Activated naive CD4-positive, alpha-beta T cell (primary cell): ENCODE measurements at places on chromosomes 4 and X.

DNA sequence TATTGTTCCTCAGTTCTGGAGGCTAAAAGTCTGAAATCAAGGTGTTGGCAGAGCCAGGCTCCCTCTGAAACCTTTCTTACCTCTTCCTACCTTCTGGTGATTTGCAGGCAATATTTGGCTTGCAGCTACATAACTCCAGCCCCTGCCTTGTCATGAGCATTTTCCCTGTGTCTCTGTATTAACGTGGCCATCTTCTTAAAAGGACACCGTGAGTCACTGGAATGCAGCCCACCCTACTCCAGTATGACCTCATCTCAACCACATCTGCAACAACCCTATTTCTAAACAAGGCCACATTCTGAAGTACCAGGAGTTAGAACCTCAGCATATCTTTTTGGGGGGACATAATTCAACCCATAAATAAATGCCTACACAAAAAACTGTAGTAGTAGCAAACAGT, 40.7 kb downstream of the FANCB start:
- no peak for DNase-seq

- no peak for DNase-seq
Observed at GRCh38 chr4:10160281-10160856, 43.8 kb upstream of the WDR1 start.

GRCh38 chr4:118282692-118283091, 70.1 kb downstream of the PRSS12 start:
- no peak for DNase-seq

GRCh38 chrX:150844016-150844415, 54.5 kb downstream of the CD99L2 start:
- no peak for DNase-seq

DNA sequence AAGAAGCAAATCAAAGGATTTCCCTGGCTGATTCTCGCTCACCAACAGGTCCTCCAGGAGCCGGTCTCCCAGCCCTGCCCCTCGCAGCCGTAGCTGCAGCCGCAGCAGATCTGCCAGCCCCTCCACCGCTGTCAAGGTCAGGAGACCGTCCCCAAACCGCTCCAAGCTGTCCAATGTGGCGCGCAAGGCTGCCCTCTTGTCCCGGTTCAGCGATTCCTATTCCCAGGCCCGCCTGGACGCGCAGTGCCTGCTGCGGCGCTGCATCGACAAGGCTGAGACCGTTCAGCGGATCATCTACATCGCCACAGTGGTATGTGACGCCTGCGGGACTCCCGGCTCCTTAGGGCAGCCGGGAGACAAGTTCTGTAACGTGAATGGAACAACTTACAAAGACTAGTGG, 25.6 kb downstream of the SPATA18 start:
- DNase-seq = no peak

- no peak for DNase-seq
Observed at GRCh38 chr4:155607481-155607880, 59.2 kb upstream of the GUCY1A1 start.

DNA sequence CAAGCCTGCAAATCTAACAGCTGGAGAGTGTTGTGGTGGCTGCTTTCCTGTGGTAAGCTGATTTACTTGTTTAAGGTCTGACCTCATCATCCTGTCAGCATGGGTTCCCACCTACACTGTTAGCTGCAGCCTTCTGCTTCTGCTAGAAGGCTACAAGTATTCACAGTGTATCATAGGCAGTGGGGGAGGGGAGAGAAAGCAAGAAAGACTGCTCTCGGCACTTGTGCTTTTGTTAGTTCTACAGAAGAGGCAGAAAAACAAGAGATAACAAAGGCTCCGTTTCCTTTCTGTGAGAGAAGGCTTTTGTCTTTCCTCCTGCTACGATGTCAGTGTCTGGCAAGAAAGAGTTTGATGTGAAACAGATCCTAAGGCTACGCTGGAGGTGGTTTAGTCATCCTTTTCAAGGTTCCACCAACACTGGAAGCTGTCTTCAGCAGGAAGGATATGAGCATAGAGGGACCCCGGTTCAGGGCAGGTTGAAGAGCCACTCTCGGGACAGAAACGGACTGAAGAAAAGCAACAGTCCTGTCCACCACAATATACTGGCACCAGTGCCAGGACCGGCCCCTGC, at the start of gene KLHL4:
Gene KLHL4 (plus strand): TSS at position 232 of the 571 bp plus-strand sequence. CDS start 92 bp downstream, at position 324.
- no peak for DNase-seq

GRCh38 chrX:107709266-107709806, 66.3 kb downstream of the TSC22D3 start:
- DNase-seq = no peak

- no peak for DNase-seq
Observed at GRCh38 chrX:123648028-123648810, 84.6 kb downstream of the THOC2 start.

DNA sequence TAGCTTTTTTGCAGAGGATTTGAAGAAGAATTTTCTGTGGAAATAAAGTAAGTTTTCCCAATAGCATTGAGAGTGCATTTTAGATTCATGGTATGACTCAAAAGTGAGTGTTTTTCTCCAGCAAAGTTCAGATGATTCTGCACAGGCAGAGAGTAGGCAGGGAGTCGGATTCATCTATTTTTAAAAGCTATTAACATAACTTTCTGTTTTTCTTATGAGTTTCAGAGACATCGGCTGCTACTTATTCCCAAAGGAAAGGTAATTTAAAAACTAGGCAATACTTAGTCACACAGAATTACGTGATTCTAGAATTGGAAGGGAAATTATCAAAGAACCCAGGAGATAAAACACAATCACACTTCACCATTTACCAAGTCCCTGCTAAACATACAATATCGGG, 4.4 kb downstream of the CCDC110 start:
- no peak for DNase-seq

DNA sequence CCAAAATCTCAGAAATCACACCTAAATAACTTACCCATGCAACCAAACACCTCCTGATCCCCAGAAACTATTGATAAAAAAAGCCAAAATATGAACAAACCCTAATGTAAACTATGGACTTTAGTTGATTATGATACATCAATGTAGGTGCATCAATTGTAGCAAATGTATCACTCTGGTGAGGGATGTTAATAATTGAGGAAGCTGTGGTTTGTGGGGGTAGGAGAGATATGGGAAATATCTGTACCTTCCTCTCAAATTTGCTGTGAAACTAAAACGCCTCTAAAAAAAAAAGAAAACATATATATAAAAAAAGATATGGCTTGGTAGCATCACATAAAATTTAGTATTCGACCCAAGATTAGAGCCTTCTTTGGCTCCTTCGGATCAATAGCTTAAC, 144.3 kb upstream of the CPEB2 start:
- no peak for DNase-seq

DNA sequence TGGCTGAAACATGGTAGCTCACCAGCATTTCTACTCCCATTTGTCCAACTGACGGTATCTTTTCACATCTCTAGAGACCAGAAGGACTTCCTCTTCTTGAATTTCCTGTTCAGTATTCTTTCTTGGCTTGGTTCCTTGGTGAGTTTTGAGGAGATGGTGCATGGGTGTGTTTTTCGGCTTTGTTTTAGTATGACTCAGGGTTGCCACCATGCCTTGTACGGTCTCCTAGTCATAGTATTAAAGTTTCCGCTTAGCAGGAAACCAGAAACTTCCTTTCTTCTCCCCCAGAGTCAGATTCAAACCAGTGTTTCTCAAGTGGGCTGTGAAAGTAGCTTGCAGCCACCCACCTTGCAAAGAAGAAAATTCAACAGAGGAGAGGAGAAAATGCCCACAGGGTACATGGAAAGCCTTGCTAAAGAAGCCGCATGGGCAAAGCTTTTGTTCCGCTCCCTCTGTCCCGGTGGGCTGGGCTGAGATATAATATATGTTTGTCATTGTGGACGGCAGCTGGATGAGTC, 5.7 kb downstream of the CD99 start:
- no peak for DNase-seq

GRCh38 chr4:126221717-126222340, 907.1 kb downstream of the FAT4 start:
- no peak for DNase-seq

- no peak for DNase-seq
Observed at GRCh38 chr4:18394656-18395055, 373.1 kb upstream of the LCORL start.

- DNase-seq = no peak
Observed at GRCh38 chrX:87434618-87435017, 83.0 kb upstream of the KLHL4 start.

- DNase-seq = no peak
Observed at GRCh38 chrX:154333837-154334271, 38.3 kb downstream of the TKTL1 start.

DNA sequence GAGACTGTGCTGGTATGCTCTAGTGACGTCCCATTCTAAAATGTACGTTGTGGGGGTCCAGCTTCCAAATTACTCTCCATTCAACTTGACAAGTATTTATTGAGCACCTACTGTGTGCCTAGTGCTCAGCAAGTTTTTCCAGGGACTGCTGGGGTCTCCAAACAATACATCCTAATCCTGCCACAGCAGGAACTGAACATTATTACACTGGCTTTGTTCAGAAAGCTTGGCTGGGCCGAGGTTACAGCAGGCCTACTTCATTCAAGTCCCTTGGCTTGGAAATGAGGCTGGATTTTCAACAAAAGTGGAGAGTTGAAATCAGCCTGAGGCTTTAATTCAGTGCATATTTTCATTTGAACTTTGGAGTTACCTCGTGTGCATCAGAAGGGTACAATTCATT, 78.0 kb downstream of the GUCY2F start:
- DNase-seq = no peak

DNA sequence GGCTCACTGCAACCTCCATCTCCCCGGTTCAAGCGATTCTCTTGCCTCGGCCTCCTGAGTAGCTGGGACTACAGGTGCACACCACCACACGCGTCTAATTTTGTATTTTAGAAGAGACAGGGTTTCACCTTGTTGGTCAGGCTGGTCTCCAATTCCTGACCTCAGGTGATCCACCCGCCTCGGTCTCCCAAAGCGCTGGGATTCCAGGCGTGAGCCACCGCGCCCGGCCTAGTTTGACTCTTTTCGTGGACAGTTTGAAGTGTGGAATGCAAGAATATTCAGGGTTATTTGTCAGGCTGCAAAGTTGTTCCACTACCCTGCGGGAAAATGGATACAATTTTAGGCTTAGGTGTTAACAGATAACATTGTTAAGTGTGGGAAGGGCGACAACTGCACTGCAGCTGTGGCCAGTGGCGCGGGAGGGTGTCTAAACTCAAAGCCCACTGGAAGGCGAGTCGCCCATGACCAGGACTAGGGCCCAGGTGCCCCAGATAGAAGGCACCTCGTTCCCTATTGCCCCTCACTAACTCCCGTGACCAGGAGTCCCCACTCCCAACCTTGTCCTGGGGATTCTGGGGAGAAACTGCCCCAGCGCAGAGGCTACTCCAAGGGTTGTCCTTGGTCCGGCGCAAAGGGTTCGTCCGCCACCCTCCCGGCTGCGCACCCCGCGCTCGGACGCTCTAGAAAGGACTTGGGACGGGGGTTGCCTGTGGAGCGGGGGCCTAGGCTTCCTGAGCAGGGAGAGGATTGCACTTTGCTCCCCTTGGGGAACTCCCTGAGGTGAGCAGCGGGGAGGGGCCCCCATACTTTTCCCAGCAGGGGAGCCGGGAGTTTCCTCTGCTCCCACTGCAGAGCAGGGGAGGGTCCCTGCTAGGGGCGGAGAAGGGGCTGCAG, 1.1 kb upstream of the CD99 start:
- no peak for DNase-seq

- no peak for DNase-seq
Observed at GRCh38 chrX:78314561-78314960, 12.8 kb downstream of the CYSLTR1 start.

- DNase-seq = no peak
Observed at GRCh38 chrX:7071390-7071789, 76.1 kb upstream of the STS start.

DNA sequence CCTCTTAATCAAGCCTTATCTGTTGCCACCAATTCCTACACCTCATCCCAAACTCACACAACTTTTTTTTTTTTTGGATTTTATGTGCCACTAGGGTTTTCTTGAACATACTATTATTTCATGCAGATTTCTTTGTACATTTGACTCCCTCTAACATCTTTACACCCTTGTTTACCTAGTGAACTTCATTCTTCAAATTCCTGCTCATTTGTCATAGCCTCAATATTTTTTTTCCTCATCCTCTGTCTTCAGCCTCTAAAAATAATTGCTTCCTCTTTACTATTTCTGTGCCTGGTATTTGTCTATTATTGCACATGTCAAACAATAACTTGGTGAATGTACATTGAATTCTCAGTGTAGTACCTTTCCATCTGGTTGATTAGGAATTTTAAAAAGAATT, 22.0 kb downstream of the NBDY start:
- no peak for DNase-seq
